ENCODE measurements at places on chromosomes 6 and 20.

DNA sequence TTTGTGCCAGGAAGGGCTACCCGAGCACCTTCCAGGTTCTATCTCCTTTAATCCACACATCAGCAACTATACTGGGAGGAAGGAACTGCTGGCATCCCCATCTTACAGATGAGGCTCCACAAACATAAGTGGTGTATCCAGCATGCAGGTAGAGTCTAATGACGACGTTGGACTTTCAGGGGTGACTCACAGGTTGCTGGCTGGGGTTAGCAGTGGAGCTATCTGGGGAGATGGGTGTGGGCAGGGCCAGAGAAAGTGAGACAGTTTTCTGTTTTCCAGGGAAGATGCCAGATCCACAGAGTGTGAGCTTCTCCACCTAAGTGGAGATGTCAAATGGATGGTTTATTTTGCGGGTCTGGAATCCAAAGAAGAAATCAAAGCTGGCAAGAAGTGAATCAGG, 31.8 kb downstream of the CDH22 start:
- DNase-seq, result no peak

DNA sequence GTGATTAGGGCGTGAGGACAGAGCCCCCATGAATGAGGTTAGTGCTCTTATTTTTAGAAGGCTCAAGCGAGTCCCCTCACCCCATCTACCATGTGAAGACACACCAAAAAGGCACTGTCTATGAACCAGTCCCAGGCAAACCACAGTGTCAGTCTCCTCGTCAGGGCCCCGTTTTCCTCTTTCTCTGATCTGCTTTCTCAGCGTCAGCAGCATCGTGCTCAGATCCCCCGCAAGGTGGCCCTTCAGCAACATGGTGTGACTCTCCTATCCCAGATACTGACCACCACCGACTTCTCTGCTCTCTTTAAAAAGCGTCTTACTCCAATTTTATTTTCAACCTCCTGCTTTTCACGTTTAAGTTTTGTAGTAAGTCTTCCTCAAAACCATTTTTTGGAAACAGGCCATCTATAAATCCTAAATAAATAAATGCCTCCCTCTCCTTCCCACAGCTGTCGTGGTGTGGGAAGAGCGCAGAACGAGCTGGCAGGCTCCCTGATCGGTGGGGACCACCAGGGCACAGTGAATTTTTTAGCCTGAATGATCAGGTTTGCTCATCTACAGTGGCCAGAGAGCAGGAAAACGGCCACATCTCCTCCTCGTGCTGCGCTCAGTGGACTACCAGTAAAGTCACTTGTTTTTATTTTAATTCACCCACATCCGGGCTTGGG, 113.1 kb downstream of the BMP7 start:
- DNase-seq, result no peak

- DNase-seq, result no peak
Observed at GRCh38 chr6:40436685-40437604, 150.2 kb downstream of the LRFN2 start.

- no peak for DNase-seq
Observed at GRCh38 chr6:53765270-53765669, 29.5 kb upstream of the LRRC1 start.

DNA sequence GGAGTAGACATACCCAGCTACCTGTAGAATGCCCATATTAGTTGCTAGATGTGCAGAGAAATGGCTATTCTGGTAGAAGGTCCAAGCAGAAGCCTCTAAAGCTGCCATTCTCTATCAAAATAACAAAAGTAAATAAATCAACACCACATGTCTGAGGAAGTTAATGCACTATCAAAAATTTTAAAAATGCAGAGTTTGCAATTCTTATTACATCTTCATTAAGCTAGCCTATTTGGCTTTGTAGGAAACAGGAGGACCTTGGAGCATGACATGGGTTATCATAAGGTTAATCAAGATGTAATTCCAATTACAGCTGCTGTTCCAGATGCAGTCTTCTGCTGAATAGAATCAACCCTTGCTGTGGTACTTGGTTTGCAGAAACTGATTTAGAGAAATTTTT, 188.4 kb downstream of the TBX18 start:
- no peak for DNase-seq

- no peak for DNase-seq
Observed at GRCh38 chr6:30792786-30793185, 48.4 kb upstream of the IER3 start.
